ENCODE measurements at places on chromosomes 16 and 17.

- no peak for DNase-seq
These were observed 8.6 kb downstream of the PDILT start for GRCh38 chr16:20395946-20396345.

GRCh38 chr17:37429453-37429852 is 22.8 kb downstream of the TADA2A start:
- DNase-seq: no peak

- DNase-seq: no peak
These were observed 71.0 kb upstream of the CCL1 start for GRCh38 chr17:34434052-34434451.

GRCh38 chr16:14089283-14089823 is 18.2 kb downstream of the MRTFB start:
- DNase-seq: no peak

DNA sequence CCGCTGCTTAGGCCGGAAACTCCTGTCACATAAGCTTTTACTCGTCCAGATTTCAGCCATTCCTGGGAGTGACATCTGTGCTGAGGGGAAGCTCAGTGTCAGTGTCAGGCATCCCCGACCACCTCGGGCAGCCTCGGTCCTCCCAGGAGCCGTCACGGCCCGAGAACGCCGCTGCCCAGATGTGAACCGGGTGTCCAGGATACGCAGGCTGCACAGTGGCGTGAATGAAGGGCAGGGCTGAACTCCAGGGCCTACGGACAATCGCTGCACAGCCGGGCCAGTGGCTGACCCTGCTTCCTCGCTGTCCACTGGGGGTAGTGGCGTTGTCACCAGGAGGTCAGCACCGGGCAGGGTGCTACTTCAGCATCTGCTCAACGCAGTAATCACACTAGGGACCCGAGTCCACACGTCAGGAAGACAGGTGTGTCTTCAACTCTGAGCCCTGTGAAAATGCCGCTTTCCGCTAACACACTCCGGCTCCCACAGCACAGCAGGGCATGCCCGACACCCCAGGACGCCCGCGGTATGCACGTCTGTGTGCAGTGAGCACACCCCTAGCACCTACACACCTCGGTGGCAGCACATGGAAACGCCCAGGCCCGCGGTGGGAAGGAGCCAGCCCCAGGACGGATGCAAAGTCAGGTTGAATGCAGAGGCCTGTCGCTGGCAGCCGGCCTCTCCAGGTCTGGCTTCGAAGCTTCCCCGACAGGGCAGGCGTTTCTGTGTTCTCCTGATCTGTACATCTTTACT is 3.1 kb downstream of the LMF1 start:
- no peak for DNase-seq

DNA sequence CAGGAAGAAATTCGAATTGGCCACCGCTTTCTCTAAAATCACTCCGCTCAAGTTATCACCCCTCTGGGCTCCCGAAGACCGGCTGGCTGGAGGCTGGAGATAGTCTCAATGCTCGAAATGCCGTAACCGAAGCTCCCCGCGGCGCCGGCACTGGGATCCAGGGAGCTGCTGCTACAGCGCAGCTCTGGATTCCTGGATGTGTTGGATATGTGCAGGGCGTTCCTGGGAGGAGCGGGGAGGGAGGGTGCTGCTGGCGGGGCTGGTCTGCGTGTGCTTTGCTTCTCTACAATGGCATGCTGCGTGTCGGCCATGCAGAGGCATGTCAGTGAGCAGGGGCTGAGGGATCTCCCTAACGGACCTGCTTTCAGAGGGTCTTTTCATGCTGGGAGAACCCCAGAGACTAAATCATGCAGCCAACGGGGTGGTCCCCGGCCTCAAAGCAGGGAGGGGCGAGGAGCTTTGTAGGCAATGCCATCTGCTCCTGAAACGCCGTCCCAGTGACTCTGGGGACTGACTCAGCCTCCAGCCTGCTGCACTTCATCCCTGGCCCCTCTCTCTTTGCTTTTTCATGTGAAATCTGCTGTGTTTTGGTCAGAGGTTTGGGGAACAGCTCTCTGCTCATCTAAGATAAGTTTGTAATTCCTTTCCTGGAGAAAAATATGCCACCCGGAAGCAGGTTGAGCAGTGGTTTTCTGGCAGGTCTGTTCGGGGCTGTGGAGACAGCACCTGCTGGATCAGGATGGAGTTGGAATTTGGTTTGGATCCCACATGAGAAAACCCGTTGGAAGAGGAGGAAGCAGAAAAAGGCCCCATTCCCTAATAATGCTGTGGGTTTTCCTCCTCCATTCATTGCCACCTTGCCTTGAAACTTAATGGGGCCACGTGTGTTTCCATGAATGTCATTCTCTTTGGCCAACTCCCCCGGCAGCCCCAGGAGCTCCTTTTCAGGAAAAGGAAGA is 311.4 kb downstream of the SEC14L1 start:
- no peak for DNase-seq

GRCh38 chr17:34974179-34974578 is 6.1 kb upstream of the LIG3 start:
- DNase-seq: no peak

GRCh38 chr17:50660042-50660886 is 25.6 kb downstream of the ABCC3 start:
- no peak for DNase-seq

DNA sequence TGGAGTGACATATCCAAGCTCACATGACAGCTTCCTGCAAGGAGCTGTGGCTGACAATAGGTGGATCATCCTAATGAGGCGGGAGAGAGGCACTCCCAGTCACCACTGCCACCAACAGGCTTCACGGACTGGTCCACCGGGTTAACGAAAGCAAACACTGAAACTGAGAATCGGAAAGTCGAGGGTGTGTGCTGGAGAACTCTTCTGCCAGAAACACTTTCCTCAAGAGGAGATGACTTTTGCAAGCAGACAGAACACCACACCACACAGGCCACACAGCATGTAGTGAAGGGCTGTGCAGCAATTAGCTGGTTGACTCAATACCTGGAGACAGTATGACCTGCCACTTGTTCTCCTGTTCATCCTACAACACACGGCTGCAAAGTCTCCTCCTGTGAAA is 53.0 kb upstream of the DNAJA2 start:
- DNase-seq: no peak

GRCh38 chr17:82237746-82238471 is 9.1 kb downstream of the SLC16A3 start:
- no peak for DNase-seq

DNA sequence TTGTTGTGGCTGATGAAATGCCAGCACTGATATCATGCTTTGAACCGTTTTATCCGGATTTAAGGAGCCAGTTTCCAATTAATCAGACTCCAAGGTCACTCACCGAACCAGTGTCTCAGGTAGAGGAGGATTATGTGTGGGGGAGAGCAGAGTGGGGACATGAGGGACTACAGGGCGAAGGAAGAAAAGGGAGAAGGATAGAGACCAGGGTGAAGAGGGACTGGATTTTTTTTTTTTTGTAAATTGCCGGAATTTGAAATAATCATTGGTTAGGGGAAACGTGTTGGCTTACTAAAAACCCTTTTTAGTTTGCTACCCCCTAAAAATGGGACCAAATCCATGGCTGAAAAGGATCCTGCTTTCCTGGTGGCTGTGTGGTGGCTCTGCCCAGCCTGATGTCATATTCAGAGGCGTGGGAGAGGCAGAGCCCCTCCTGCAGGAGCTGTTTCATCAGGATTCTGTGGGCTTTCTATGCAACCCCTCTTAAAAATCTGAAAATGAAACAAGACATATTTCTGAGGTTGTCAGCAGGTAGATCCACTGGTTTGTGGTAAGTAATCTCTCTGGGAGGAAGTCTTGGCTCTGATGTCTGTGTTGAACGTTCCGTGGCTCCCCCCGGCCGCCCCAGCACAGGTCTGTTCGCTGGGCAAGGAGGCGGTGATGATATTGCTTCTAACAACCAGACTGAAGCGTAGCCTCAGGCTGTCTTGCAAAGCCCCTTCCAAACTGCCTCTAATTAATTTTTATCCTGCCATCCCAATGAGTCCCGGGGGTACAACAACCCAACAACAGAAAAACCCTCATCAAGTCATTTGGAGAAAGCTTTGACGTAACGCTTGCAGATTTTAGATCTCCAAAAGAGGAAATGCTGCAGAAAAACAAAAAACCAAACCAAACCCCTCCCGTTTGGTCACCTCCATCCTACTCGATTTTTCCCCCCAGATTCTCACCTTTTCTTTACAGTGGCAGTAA is 143.0 kb upstream of the ZFHX3 start:
- no peak for DNase-seq

GRCh38 chr17:35543856-35544255 is 6.4 kb upstream of the SLFN12L start:
- no peak for DNase-seq

GRCh38 chr17:71327376-71328059 is 793.3 kb upstream of the SOX9 start:
- no peak for DNase-seq

- no peak for DNase-seq
These were observed 557.7 kb upstream of the CDH5 start for GRCh38 chr16:65808790-65809189.

- DNase-seq: no peak
These were observed at the start of gene DLX4 for GRCh38 chr17:49969134-49969759. TSS of gene DLX4 (plus strand) at chr17:49969190. CDS start at chr17:49969469, 279 bp downstream.

DNA sequence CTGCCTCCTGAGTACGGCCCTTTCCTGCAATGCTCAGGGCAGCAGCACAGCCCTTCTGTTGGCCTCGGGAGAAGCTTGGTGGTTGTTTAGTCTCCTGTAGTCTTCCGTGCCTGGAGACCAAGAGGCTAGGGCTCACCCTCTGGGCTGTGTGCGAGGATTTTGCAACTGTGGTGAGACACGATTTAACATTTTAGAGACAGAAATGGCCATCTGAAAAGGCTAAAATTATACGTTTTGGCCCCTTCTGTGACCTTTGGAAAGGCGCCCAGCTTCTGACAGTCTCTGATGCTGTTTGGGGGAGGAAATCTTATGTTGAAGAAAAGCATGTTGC is 33.1 kb downstream of the FOXL1 start:
- no peak for DNase-seq

DNA sequence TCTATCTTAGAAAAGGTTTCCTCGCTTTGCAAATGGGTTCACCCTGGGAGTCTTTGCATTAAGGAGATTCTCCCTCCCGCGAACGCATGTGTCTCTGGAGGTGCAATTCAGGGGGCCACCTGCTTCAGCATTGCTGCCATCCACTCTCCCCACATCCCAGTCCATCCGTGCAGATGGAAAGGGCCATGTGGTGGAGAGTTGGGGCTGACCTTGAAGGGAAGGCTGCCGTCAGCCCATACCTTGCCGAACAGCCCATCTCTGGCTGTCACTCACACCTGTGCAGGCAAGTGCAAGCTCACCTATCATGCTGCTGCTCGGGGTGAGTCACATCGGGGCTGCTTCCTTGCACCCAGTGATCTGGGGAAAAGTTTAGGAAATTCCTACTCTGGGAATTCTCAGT is 106.1 kb downstream of the ZNF423 start:
- DNase-seq: no peak

GRCh38 chr17:77693776-77694175 is 264.7 kb upstream of the TNRC6C start:
- no peak for DNase-seq

DNA sequence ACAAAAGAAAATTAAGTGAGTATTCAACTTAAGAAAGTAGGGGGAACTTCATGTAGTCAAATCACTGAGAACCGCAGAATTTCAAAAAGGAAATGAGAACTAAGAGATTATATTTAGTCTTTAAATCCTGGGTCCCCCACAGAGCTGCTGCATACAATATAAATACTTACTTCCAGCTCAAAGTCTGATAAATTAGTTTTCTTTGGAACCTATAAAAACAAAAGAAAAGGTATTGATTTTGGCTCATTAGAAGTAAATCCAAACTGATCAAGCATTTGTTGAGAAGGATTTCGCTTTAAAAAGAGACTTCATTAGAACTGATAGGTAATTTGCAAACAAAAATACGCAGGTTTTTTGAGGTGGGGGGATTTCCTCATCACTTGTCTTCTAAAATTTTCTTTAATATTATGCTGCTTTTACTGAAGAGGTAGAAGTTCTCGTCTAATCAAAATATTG is 21.9 kb downstream of the PARN start:
- no peak for DNase-seq

DNA sequence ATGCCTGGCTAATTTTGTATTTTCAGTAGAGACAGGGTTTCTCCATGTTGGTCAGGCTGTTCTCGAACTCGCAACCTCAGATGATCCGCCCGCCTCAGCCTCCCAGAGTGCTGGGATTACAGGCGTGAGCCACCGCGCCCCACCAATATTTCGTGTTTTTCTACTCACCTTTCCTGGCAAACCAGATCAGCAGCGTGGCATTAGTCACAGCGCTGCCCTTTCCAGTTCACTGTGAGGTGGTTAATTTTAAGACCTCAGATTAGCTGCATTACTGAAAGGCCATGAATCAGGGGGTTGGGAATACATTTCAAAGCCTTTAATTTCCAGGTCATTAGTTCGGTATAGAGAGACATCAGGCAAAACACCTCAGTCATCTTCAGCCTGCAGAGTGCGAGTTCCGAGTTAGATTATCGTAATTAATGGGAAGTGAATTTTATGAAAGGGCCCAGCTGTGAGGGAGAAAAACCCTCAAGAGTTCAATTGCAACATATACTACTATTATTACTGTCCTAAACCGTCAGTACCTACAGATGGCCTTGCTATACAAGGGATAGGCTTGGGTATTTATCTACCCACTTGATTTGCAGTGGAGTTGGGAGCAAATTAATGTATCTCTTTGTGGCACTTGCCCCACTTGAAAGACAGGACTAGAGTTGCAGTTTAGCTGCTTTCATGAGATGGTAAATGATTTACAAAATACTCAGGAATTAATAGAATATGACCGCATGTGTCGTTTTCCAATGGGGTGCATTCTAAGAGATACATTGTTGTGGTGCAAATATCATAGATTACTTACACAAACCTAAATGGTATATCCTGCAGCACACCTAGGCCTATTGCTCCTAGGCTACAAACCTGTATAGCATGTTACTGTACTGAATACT is 2.1 kb upstream of the USP32 start:
- DNase-seq: no peak

- no peak for DNase-seq
These were observed 2.0 kb downstream of the CCDC200 start for GRCh38 chr17:43226393-43226792.

DNA sequence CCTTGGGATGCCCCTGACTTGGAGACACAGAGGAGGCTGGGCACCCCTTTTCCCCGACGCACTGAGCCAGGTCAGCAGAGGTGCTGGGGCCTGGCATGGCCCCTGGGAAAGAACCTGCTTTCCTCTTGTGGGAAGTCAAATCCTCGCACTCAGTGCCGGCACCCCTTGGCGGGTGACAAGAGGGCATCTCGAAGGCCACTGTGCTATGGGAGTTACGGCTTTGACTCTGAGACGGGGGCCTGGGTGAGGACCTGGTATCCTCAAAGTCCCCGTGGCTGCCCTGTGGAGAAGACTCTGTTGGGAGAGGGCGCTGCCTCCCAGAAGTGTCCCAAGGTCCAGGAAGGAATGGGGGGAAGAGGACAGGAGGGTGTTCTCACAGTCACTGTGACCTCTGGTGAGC is 117.0 kb downstream of the METRNL start:
- DNase-seq: no peak

GRCh38 chr17:18182978-18183333 is 672 bp upstream of the ALKBH5 start:
- DNase-seq: peak; percentile 80
